ENCODE measurements at places on chromosomes 2 and 18.

DNA sequence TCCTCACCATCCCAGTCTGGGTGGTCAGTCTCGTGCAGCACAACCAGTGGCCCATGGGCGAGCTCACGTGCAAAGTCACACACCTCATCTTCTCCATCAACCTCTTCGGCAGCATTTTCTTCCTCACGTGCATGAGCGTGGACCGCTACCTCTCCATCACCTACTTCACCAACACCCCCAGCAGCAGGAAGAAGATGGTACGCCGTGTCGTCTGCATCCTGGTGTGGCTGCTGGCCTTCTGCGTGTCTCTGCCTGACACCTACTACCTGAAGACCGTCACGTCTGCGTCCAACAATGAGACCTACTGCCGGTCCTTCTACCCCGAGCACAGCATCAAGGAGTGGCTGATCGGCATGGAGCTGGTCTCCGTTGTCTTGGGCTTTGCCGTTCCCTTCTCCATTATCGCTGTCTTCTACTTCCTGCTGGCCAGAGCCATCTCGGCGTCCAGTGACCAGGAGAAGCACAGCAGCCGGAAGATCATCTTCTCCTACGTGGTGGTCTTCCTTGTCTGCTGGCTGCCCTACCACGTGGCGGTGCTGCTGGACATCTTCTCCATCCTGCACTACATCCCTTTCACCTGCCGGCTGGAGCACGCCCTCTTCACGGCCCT, 11.2 kb downstream of the ACKR3 start:
- no peaks in the 10 kb centered on the region for H3K27me3 ChIP-seq
- peaks cover 43% of the 10 kb centered on the region for H3K36me3 ChIP-seq
- no peaks in the 10 kb centered on the region for H3K4me1 ChIP-seq

GRCh38 chr2:17578466-17578928, 38.0 kb downstream of the VSNL1 start:
- no peak overlapping the region for H3K4me3 ChIP-seq
- DNase-seq: no peak
- H3K36me3 ChIP-seq: no peaks in the 10 kb centered on the region
- H3K27ac ChIP-seq: no peak overlapping the region
- no peaks in the 10 kb centered on the region for H3K4me1 ChIP-seq
- no peaks in the 10 kb centered on the region for H3K27me3 ChIP-seq

GRCh38 chr2:189519631-189520387, 60.8 kb downstream of the SLC40A1 start:
- no peak overlapping the region for H3K27ac ChIP-seq
- no peaks in the 10 kb centered on the region for H3K4me1 ChIP-seq
- DNase-seq: no peak
- H3K27me3 ChIP-seq: no peaks in the 10 kb centered on the region
- H3K4me3 ChIP-seq: no peak overlapping the region

DNA sequence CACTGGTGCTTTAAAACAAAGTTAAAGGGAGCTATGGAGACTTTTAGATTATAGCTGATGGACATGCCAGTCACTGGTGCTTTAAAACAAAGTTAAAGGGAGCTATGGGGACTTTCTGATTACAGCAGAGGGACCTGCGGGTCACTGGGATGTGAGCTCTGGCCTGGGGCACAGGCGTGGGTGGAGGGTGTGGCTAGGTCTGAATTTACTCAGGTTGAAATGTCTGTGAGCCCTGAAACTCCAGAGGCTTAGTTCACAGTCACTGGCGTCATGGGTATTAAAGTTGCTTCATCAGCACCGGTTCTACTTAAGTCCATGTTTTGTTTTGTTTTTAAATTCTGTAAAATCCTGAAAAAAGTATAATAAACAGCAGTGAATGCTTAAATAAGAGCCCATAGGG, 49.0 kb upstream of the TMEM18 start:
- DNase-seq: no peak
- no peak overlapping the region for H3K4me3 ChIP-seq
- no peaks in the 10 kb centered on the region for H3K4me1 ChIP-seq
- no peaks in the 10 kb centered on the region for H3K36me3 ChIP-seq
- peaks cover 38% of the 10 kb centered on the region for H3K27me3 ChIP-seq
- no peak overlapping the region for H3K27ac ChIP-seq

GRCh38 chr2:3483227-3483985, 35.9 kb downstream of the ADI1 start:
- peaks cover 54% of the 10 kb centered on the region for H3K36me3 ChIP-seq
- H3K27ac ChIP-seq: no peak overlapping the region
- DNase-seq: no peak
- no peaks in the 10 kb centered on the region for H3K27me3 ChIP-seq
- H3K4me3 ChIP-seq: no peak overlapping the region
- peaks cover 2% of the 10 kb centered on the region for H3K4me1 ChIP-seq

GRCh38 chr2:178345951-178346350, 105.0 kb downstream of the PRKRA start:
- no peaks in the 10 kb centered on the region for H3K4me1 ChIP-seq
- peaks cover 3% of the 10 kb centered on the region for H3K36me3 ChIP-seq
- H3K27ac ChIP-seq: no peak overlapping the region
- H3K4me3 ChIP-seq: no peak overlapping the region

GRCh38 chr2:85561280-85562212, at the start of gene GGCX:
GGCX (minus strand) TSS chr2:85561493; CDS start chr2:85561428, 65 bp downstream.
- DNase-seq: peak; percentile 95
- H3K27me3 ChIP-seq: no peaks in the 10 kb centered on the region
- H3K36me3 ChIP-seq: peaks cover 21% of the 10 kb centered on the region
- H3K4me3 ChIP-seq: peak within 1 kb of the TSS; percentile 86

DNA sequence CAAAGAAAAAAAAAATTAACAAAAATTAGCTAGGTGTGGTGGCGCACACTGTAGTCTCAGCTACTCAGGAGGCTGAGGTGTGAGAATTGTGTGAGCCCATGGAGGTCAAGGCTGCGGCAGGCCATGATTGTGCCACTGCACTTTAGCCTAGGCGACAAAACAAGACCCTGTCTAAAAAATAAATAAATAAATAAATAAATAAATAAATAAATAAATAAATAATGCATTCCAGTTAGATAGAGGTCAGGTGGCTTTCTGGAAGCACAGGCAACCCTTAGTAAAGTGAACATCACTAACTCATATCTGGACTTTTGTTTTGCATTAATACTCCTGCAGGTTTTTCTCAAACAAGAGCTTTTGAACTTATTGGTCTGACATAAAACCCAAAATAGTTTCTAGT, 206.8 kb downstream of the L3MBTL4 start:
- no peaks in the 10 kb centered on the region for H3K4me1 ChIP-seq
- H3K36me3 ChIP-seq: no peaks in the 10 kb centered on the region
- H3K27ac ChIP-seq: no peak overlapping the region
- DNase-seq: no peak
- no peaks in the 10 kb centered on the region for H3K27me3 ChIP-seq

DNA sequence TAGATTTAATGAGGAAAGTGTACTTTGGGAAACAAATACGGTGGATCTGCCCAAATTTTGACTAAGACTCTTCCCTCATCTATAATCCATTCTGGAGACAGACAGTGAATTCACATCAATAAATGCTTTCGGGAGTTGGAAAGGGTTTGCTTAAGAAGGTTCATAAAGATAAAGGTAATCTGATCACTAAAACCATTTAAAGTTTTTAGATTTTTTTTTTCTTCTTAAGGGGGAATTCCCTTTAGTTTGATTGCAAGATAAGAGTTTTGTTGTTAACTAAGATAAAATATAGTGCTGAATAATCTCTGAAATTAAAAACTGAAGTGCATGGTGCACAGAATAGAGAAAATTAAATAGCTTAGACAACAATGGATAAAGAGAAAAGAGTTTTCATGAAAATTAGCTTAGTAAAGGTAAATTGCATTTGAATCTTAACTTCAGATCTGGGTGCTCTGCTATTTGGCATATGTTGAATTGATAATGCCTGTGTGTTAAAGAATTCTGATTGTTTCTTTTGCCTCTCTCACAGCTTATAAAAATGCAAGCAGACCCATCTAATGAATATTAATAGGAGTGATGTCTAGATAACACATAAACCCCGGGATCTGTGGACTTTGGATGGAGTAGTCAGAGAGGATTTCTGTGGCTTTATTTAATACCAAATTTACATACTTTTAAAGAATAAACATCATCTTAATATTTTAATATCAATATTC, 100.8 kb downstream of the MEIS1 start:
- H3K4me1 ChIP-seq: no peaks in the 10 kb centered on the region
- H3K36me3 ChIP-seq: no peaks in the 10 kb centered on the region
- no peak for DNase-seq
- no peak overlapping the region for H3K4me3 ChIP-seq

DNA sequence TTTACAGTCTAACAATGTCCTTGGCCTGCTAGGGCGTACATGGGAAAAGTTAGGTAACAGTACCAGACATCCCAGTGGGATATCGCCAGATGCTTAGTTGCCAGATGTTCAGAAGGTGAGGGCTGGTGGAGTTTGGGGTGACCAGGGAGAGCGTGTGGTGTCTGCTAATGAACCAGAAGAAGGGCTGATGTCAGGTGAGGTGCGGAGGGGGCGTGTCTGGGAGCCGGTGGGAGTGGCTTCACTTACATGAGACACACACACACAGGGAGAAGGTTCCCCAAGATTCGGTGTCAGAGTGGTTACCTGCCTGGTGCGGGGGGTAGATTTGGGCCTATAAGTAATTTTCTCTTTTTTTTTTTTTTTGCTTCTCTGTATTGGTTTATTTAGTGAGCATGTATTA, 12.2 kb downstream of the RAB31 start:
- no peak overlapping the region for H3K27ac ChIP-seq
- no peaks in the 10 kb centered on the region for H3K27me3 ChIP-seq
- peaks cover 2% of the 10 kb centered on the region for H3K4me1 ChIP-seq
- no peak overlapping the region for H3K4me3 ChIP-seq
- no peak for DNase-seq

DNA sequence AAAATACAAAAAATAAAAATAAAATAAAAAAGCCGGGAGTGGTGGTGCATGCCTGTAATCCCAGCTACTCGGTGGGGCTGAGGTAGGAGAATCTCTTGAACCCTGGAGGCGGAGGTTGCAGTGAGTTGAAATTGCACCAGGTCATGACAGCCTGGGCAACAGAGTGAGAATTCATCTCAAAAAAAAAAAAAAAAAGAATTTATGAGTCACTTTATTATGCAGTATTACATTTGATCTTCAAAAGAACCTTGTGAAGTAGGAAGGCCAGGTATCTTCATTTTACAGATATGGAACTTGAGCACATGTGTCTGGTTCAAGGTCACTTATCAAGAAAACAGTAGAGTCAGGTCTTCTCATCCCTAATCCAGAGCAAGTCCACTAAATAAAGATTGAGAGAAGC, 459.4 kb upstream of the HNRNPA3 start:
- H3K36me3 ChIP-seq: no peaks in the 10 kb centered on the region
- H3K4me3 ChIP-seq: no peak overlapping the region
- no peaks in the 10 kb centered on the region for H3K27me3 ChIP-seq

GRCh38 chr2:227728035-227728434, at the start of gene SCYGR7:
SCYGR7 (plus strand) TSS chr2:227728335; CDS start chr2:227728335, 0 bp downstream.
- DNase-seq: no peak
- no peaks in the 10 kb centered on the region for H3K36me3 ChIP-seq
- H3K4me3 ChIP-seq: no peak within 1 kb of the TSS
- no peaks in the 10 kb centered on the region for H3K4me1 ChIP-seq
- no peaks in the 10 kb centered on the region for H3K27me3 ChIP-seq
- H3K27ac ChIP-seq: no peak within 1 kb of the TSS

GRCh38 chr2:152432206-152432653, 97.3 kb downstream of the FMNL2 start:
- H3K36me3 ChIP-seq: no peaks in the 10 kb centered on the region
- no peak overlapping the region for H3K4me3 ChIP-seq
- no peak overlapping the region for H3K27ac ChIP-seq
- H3K27me3 ChIP-seq: no peaks in the 10 kb centered on the region
- DNase-seq: peak; percentile 65
- H3K4me1 ChIP-seq: peaks cover 5% of the 10 kb centered on the region

DNA sequence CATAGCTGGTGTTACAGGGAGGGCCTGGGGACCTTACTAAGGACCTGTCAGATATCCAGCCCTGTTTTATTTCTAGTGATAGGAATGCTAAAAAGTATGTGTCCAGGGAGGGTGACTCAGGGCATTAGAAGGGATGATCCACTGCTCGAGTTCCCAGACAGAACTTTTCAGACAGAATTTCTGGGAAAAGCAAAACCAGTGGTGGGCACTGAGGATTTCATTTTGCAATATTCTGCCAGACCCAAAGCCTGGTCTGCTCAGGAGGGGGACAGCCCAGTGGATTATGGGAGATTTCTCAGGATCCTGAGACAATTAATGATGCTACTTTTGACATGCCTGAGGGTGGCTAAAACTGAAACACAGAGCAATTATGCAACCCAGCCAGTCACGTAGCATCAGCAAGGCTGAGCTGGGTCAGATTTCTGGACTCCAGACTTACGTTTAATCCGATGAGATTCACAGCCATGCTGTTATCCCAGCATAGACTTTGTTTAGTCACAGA, 4.7 kb upstream of the KCNE4 start:
- H3K27ac ChIP-seq: peak overlapping the region; percentile 72
- H3K4me3 ChIP-seq: no peak overlapping the region
- DNase-seq: peak; percentile 96
- H3K36me3 ChIP-seq: no peaks in the 10 kb centered on the region
- H3K27me3 ChIP-seq: no peaks in the 10 kb centered on the region

DNA sequence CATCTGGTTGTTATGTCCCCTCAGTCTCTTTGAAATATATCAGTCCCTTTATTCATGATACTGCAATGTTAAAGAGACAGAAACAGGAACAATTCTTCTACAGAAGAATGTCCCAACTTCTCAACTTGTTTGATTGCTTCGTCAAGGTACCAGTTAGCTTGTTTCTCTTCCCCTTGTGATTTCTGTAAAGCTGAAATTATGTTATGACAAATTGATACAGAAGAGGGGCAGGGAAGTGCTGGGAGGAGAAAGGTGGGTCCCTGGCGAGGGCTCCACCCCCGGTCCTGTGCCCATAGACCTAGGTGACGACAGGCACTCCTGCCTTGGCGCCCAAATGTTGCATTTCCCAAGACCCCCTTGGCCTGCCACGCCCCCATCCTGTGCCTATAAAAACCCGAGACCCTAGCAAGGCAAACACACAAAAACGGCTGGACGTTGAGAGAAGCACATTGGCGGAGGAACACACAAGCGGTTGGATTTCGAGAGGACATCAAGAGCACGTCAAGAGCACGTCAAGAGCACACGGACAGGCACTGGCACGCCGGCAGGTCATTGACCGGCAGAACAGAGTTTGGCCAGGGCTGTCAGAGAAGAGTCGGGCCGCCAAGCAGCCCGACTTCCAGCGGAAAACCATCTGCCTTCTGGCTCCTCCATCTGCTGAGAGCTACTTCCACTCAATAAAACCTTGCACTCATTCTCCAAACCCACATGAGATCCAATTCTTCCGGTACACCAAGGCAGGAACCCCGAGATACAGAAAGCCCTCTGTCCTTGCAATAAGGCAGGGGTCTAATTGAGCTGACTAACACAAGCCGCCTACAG, 11.5 kb upstream of the RTN4 start:
- no peaks in the 10 kb centered on the region for H3K27me3 ChIP-seq
- no peak for DNase-seq
- H3K4me3 ChIP-seq: no peak overlapping the region

GRCh38 chr2:97688062-97688827, 18.7 kb downstream of the C2orf92 start:
- no peaks in the 10 kb centered on the region for H3K36me3 ChIP-seq
- H3K4me3 ChIP-seq: no peak overlapping the region
- no peak for DNase-seq
- H3K27ac ChIP-seq: no peak overlapping the region

Data from mesenchymal stem cell (in vitro differentiated cells and primary cell).